ENCODE measurements at places on chromosomes 6 and 20.
A peak's percentile ranks its signal among the peaks of the same experiment; 100 is the strongest.

DNA sequence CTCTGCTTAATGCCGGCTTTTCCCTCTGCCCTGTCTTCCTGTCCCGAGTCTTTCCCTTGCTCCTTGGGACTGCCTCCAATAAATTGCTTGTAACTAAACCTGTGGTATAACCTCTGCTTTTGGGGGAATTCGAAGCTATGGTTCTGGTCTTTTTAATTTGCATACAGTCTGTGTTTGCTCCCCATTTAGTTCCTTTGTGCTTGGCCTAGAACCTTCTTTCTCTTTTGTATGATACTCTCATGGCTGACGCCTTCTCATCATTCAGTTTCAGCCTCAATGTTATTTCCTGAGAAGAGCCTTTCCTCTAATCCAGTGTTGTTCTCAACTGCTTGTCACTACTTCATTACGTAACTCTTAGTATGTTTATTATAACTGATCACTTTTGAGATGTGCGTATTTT, 248.0 kb downstream of the PHF3 start:
- no peak for DNase-seq

- DNase-seq = no peak
Measured at GRCh38 chr6:159089443-159089842, 44.7 kb upstream of the TAGAP start.

GRCh38 chr6:26197933-26198721, 110.9 kb downstream of the HFE start:
- no peak for DNase-seq

DNA sequence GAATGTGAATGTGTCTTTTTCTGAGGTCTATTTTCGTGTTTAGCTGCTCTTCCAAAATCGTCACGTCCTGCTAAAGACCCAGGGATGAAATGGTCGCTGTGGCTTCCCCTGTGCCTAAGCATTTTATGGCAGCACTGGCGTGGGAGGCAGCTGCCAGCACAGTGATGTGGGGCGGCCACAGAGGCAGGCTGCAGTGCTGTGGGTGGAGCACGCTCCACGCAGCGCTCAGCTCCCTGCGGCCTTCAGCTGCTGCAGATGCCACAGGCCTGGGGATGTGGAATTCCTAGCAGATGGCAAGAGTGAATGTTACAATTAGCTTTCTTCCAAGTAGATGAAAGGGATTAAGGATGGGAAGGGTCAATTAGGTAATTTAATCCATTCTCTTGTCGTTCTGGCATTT, 242.6 kb downstream of the SMOC2 start:
- no peak for DNase-seq

- DNase-seq = peak; percentile 89
Measured at GRCh38 chr6:44265007-44265721, at the start of gene NFKBIE. Gene NFKBIE, minus strand, starts transcription at chr6:44265551. Its CDS starts 205 bp downstream, at chr6:44265346.

DNA sequence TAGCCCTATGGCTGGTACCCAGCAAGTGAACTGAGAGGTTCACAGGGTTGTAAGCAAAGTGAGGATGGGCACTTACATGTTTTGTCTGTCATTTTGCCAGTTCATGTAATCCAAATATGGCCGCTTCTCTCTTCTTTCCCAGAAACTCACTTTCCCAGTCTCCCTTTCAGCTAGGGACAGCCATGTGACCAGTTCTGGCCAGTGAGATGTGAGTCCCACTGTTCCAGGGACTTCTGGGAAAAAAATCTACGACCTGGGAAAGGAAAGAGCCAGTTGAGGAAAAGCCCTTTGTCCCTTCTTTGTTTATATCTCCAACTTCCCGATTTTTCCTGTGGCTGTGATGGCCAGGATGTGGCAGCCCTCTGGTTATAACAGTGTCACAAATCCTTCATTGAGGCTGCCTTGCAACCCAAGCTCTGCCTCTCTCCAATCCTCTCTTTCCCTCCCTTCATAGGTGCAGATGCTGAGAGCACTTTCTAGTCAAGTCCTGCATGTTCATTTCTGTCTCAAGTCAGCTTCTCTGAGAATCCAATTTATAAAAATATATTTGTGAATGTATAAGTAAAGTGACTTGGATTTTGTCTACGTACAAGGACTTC, 148.6 kb upstream of the ZFP64 start:
- no peak for DNase-seq

DNA sequence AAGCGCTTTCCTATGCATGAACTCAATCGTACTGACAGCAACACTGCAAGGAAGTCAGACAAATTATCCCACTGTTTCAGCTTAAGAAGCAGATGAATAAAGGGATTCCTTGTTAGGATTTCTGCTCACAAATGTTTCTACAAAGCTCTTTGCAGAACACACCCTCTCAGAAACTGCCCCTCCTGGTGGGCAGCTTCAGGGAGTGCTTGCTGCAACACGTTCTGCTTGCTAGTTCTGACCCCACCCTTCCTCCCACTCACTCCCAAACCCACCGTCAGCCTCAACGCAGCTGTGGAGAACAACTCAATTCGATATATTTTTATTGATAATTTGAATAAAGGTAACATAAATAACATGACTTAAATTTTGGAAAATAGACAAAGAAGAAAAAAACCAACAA, 250.8 kb upstream of the PRDM1 start:
- no peak for DNase-seq

- peak; percentile 74 for DNase-seq
Measured at GRCh38 chr20:57381596-57382503, 9.3 kb upstream of the RBM38 start.

- DNase-seq = no peak
Measured at GRCh38 chr6:14371530-14371929, 254.0 kb downstream of the CD83 start.

All from activated effector memory CD4-positive, alpha-beta T cell treated with Interleukin-2 at 50 U/mL for 16 hours (primary cell).